KG1 (cell line): ENCODE measurements at places on chromosomes 3 and 15.

DNA sequence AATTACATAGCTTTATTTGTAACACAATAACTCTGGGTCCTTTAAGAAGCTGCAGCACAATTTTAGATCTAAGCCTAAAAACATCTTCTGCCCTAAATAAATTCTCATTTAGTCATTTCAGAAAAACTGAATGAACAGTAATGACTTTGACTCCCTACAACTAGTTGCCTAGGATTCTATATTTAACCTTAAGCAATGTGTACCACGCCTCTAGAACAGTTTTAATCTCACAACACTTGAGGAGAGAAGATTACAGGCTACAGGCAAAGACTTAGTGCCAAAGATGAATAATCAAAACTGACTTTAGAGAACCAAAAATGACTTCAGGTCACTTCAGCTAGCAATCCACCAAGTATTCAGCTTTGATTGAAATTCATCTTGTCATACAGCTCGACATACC, 192.8 kb downstream of the ULK4 start:
- no peak for DNase-seq

DNA sequence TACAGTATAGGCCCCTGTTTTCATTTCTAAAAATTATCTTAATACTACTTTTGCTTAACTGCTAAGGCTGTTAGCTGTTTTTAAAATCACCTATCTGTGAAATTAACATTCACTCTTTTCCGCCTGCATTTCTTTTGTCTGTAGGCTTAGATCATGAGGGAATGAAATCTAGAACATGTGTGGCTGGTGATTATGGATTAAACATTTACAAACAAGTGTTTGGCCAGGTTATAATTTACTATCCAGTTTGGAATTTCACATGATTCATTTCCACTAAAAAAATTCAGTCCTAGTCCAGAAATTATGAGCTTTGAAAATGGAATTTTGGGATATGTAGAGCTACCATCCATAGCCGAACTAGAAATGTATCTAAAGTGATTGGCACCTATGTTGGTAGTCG, 39.1 kb downstream of the GOLM2 start:
- no peak for DNase-seq

DNA sequence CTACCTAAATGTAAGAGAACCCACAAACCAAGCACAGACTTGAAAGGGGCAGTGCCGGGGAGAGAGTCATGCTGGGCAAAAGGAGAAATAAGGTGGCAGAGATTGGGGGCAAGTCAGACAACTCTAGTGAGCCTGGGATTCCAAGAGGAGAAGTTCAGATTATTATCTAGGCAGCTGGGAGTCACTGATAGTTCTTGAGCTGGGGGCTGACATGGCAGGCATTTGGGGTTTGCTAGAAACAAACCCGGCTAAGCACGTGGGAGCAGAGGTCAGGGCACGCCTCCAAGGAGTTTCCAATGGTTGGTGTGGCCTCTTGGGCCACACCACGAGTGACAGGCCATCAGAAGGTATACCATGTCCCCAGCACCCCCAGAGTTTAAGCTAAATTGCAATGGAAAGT, 27.6 kb downstream of the SLC6A6 start:
- no peak for DNase-seq

DNA sequence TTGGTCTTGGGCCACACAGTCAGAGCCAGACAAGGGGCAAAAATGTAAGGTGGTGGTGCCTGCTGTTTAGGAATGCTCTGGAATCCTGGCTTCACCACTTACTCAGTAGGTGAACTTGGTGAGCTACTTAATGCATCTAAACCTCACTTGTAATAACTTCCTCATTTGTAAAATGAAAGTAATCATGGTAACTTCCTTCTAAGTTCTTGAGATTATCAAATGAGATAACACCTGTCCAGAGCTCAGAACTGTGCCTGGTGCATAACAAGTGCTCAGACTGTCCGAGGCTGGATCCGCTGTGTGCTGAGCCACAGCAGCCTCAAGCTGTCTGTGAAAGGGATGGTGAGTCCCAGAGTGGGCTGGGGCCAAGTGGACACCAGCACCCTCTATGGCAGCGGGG, 62.8 kb upstream of the KY start:
- no peak for DNase-seq

DNA sequence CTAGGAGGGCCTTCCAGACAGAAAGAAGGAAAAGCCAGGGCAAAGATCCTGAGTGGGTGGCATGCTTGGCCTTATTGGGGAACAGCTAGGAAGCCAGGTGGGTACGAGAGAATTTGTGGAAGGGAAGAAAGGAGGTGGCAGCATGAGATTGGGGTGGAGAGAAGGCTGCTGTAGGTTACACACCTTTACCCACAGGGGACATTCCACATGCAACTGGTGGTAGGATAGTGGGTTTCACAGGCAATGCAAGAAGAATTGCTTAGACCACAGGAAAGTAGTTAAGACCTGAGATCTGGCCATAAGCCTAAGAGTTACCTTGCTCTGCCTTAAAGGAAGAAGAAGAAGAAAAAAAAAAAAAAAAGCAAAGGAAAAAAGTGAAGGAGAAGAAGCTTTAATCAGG, 19.8 kb downstream of the ANP32A start:
- no peak for DNase-seq

- no peak for DNase-seq
Observed at GRCh38 chr3:60133269-60134162, 1083.7 kb upstream of the CFAP20DC start.

GRCh38 chr3:31810991-31811433, 170.1 kb downstream of the OSBPL10 start:
- DNase-seq = no peak

DNA sequence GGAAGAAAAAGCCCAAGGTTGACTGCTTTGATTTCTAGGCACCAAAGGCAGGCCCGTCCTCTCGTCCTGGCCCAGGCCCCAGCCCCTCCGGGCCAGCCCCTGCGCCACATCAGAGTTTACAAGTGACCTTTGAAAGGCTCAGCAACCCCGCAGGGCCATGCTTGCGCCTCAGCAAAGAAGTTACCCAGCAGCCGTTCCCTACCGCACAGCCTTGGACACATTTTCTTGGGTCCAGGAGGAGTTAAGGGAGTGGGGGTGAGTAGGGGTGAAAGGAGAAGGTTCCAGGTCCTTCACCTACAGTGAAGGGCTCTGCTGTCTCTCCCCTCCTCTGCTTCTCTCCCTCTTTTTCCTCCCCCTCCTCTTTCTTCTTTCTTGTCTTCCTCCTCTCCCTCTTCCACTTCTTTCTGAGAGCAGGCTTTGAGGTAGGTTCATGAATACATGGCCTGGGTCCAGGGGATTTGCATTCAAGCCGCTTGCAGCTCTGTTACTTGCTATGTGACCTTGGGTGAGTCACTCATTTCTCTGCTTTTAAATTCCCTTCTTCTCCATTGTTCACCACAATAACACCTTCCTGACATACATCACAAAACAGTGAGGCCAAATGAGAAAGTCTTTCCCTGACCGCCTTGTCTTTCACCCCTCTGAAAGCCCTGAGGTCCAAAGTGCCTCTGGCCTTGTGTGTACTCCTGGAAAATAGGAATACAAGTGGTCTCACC, 223.3 kb upstream of the TPRG1 start:
- DNase-seq = no peak

- DNase-seq = no peak
Observed at GRCh38 chr3:24111711-24112110, 166.6 kb downstream of the NR1D2 start.

GRCh38 chr15:88255484-88256278, 858 bp downstream of the NTRK3 start:
- DNase-seq = no peak

DNA sequence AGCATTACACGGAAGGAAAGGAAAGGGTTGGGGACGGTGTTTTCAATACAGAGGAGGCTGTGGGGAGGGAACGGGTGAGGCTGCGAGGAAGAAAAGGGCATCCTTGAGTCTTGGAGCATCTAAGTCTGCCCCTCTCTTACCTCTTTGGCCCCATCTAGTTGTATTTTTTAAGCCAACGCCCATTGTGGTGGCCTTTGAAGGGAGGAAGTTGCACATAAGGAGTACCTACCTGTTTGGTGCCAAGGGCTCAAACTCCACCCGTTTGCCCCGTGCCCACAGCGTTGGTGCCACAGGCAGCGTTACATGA, 146.1 kb upstream of the UMPS start:
- DNase-seq = no peak

GRCh38 chr3:124787476-124788195, 57.4 kb downstream of the UMPS start:
- no peak for DNase-seq

- DNase-seq = no peak
Observed at GRCh38 chr3:58072763-58073130, 64.5 kb downstream of the FLNB start.

GRCh38 chr3:128619146-128619890, 31.3 kb downstream of the RPN1 start:
- DNase-seq = peak; percentile 43

GRCh38 chr15:69760890-69761568, 308.4 kb downstream of the RPLP1 start:
- DNase-seq = peak; percentile 46

DNA sequence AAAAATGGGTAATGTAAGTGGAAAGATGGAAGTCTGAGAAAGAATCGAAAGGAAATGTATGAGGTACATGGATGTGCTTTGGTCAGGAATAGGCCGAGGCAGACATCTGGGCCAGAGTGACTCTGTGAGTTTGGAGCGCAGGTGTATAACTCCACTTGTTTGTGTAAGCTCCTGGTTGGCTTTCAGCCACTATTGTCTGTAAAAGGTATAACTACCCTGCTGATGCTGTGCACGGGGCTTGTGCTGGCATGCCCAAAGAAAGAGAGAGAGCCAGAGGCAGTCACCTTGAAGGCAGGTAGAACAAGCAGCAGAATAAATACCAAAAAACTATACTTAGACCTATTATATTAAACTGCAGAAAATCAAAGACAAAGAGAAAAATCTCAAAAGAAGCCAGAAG, 32.7 kb upstream of the CD96 start:
- no peak for DNase-seq

DNA sequence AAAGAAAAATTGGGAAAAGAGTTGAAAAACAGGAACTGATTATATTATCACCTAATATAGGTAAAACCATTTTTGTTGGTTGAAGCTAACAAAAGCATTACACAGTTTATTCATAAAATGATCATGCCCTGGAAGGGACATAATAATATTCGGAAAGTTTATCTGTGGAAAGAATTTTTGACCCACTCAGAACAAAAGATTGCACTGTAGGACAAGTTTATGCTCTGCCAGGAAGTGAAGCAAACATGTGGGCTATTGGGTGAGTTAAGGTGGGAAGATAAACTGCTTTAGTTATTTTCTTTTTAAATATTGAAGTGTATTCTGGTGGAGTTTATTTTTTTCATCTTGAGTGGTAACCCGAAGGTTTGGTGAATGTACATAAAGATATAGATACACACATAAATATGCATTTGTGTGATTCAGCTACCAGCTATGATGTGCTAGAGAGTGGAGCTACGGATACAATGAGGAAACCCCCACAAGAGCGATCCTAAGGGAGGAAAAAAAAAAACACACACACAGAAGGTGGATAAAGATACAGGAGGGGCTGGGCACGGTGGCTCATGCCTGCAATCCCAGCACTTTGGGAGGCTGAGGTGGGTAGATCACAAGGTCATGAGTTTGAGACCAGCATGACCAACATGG, 506.4 kb upstream of the THBS1 start:
- no peak for DNase-seq

- DNase-seq = no peak
Observed at GRCh38 chr15:99729327-99729726, 3.9 kb downstream of the LYSMD4 start.

DNA sequence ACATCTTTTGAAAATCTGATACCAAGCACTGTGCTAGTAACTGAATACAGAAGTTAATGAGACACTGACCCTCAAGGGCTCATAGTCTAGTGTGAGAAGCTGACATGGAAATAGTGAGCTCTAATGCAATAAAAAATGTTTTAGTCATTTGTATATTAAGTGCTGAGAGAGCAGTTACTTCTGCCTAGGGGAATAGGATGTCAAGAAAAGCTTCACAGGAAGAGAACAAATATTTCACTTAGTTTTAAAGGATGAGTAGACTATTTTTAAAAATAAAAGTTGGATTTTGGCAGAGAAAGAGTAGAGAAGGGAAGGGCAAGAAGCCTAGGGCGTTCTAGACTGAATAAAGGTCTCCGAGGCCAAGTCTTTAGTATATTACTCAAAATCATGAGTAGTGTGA, 158.4 kb downstream of the ATG7 start:
- DNase-seq = no peak

DNA sequence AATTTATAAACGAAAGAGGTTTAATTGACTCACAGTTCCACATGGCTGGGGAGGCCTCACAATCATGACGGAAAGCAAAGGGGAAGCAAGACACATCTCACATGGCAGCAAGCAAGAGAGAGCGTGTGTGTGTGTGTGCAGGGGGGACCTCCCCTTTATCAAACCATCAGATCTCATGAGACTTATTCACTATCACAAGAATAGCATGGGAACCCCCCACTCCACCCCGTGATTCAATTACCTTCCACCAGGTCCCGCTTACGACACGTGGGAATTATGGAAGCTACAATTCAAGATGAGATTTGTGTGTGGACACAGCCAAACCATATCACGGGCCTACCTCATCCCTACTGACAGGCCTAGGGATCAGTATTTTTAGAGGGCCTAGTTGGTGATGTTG, 3.1 kb upstream of the EPHB1 start:
- no peak for DNase-seq

GRCh38 chr3:188037965-188038581, 115.9 kb upstream of the LPP start:
- DNase-seq = no peak

DNA sequence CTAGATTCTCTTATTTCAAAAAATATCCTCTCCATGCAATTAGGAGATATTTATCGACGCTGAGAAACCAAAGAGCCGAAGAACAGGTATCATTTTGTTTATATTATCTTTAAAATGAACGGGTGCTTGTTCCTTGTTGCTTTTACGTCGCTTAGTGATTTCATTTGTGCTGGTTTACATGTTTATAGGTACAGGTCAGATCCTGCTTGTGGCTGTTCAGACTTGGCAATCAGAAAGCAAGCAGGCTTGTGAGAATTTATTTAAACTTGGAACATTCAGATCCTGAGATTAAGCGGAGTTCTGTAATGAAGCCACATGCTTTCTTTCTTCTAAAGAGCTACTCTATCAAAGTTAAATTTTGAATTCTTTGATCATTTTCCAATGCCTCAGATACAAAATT, 43.0 kb upstream of the ATP2C1 start:
- no peak for DNase-seq

- no peak for DNase-seq
Observed at GRCh38 chr3:99720985-99721632, 82.7 kb downstream of the COL8A1 start.

DNA sequence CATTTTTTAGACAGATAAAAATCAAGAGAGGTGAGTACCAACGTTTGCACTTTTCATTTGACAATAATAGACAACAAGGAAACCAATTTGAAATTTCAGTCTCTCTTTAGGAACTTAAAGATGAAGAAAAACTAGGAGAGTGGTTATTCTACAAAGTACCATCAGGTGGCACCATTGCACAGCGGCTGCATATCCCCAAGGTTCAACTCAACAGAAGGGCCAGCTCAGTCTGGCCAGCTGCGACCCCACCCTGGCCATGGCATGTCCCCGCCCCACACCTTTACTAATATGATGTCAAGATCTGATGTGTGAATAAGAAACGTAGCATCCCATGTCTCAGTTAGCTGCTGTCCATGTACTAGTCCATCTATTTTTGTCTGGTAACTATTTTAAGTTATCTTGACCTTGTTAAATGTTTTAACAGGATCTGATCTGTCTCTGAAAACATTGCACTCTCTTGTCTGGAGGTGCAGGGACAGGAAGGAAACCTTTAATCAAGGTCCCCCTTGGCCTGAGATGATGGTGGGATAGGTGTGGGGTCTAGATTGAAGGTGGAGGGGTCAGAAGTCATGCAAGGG, 35.5 kb upstream of the CGNL1 start:
- peak; percentile 44 for DNase-seq

GRCh38 chr15:30974112-30974511, 17.3 kb downstream of the MTMR10 start:
- no peak for DNase-seq
